T-cell (primary cell): ENCODE measurements at places on chromosomes 2 and 18. TPM values are rescaled to one million over a fixed set of nuclear protein-coding genes. Genes with fewer than 3 reads are reported as not detected.

DNA sequence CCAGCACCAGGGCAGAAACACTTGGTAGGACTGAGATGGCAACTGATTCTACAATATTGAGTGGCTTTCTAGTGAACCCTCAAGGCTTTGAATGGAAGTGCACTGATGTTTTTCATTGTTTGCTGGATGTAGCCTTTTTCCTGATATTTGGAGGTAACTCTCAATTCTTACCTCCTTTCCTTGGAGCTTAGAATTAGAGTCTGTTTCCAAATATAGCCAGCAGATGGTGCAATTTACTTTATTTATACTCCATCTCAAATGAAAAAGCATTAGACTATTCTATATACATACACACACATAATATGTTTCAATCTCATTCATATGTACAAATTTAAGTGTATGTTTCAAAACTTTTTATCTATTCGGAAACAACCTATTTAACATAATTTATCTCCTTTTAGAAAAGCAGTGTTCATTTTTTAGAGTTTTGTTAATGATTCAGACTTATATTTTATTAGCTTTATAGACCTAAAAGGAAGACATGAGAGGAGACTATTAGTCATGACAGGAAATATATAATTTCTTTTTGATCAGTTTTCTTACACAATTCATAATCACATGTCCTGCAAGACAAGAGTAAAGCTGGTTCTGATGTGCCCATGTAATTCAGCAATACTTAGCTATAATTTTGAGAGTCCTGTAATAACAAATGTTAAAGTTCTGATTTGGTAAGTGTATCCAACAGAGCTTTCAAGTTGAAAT is 124.8 kb downstream of the NUP35 start:
- no peak for DNase-seq

DNA sequence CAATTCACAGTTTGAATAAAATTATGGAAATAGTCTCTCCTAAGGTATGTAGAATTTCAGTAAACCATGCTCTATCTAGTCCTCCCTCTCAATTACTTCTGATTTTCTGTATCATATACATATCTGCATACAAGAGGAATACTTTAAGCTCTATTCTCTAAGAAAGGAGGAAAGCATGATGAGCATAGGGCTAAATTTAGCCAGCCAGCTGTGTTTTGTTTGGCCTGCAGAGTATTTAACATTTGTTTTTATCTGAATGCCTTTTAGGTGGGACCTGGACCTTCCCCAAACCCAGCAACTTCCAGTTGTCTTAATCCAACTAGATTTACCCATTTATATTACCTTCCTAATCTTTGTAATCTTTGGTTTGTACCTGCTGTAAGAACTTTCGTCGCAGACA is 42.2 kb upstream of the FAM117B start:
- DNase-seq: no peak

DNA sequence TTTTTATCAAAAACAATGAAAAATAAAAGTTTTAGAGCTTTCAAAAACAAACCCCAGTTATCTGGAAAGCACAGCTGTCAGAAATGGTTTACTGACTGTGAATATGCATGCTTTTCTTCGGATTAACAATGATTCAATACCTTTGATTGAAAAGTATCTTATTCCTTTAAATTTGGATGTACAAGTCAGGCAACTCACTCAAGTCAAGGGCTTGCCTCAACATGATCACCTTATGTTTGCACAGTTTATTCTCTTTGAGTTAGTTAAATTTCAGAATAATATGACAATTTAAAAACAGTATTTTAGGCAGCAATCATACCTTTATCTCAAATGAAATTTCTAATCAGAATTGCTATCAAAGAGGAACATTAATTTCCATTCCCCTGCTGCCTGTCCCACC is 108.8 kb upstream of the FOSL2 start:
- no peak for DNase-seq

GRCh38 chr2:46161315-46161714 is 135.9 kb upstream of the EPAS1 start:
- no peak for DNase-seq

ANO7 gene
- total RNA-seq: 0.53 TPM
